ENCODE measurements at places on chromosomes 1 and 21.

DNA sequence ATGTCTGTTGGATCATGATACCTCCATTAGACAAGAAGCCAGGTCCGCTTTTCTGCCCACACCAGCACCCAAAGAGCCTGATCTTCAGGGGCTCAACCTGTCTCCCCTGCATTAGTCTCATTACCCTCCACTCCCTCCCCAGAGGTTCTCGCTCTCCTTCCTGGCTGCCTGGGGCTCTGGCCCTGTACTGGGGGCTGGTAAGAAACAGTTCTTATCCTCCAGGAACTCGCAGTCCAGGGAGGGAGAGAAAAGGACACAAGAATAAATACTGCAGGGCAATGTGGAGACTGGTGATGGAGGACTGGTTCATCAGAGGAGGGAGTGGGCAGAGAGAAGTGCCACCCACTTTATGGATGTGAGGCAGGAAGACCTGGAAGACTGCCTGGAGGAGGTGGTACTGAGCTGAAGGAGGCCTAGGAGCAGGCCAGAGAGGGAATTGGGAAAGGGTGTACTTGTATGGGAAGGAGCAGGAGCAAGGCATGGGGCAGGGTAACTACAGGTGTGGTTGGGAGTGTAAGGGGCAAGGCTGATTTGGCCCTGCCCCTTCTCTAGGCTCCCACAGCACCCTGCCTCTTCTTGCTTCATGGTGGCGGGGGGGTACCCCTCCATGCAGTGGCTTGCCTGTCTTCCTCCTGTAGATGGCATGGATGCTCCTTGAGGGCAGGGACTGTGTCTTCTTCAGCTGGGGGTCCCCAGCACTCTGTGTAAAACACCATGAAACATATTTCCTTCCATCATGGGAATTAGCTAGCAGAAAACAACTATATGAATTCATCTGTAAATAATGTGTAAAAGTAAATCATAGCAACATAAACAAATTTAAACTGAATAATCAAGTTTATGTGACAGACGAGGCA lies 5.0 kb downstream of the LRRC71 start:
- no peak for DNase-seq

- peak; percentile 5 for DNase-seq
Observed at GRCh38 chr1:228321895-228322294, 84.7 kb downstream of the TRIM11 start.

DNA sequence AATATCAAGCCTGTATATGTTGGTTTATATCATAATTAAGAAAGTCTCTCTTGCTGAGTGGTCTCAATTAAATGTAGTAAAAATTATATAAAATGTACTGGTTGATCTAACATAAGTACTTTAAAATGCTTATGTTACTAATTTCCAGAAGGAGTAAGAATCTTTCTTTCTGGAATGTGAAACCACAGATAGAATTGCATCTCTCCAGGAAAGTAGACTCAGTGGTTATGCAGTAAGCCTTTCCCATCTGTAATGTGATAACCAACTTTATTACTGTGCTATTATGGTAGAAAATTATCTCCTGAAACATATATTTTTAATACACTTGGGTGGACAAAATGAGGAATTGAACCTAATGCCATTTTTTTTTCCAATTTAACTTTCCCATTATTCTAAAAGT lies 8.9 kb upstream of the RALGPS2 start:
- no peak for DNase-seq

- no peak for DNase-seq
Observed at GRCh38 chr1:156811168-156811567, 5.5 kb downstream of the SH2D2A start.

DNA sequence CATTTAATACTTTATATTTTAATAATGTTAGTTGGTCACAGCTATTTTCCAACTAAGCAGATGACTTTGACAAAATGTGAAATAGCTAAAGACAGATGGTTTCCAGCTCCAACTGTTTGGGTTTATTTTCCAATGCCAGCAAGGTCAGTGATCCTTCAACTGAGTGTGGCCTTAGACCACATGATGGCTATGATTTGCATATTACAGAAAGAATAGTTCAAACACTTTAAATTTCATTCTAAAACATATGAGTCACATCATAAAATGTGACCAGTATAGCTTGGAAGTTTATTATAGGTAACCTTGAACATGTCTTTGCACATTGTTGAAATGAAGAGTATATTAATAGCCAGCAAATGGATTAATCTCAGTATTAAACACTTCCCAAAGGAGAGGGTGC lies 454.0 kb upstream of the C1orf87 start:
- DNase-seq = no peak

DNA sequence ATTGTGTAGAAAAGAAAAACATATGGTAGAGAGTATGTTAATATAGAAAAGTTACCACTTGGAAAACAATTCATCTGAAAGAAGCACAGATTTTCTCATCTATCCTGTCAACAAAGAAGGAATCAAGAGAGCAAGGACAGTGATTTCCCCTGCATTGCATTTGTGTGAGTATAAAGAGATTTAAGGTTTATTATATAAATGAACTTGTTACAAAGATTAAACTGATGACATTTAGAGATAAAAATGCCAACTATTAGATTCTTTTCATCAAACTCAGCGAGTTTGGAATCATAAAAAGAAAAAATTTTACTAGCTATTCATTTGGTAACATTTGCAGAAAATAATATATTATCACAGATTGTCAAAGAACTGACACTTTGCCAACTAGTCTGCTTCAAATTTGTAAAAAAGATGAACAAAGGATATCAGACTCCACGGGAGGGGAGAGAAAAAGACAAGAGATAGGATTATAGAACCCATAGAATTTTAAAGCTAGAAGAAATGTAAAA lies at the start of gene RGS21:
RGS21 (plus strand) TSS at position 51 of the 509 bp plus-strand sequence. CDS start 26,045 bp downstream, outside the sequence.
- no peak for DNase-seq

DNA sequence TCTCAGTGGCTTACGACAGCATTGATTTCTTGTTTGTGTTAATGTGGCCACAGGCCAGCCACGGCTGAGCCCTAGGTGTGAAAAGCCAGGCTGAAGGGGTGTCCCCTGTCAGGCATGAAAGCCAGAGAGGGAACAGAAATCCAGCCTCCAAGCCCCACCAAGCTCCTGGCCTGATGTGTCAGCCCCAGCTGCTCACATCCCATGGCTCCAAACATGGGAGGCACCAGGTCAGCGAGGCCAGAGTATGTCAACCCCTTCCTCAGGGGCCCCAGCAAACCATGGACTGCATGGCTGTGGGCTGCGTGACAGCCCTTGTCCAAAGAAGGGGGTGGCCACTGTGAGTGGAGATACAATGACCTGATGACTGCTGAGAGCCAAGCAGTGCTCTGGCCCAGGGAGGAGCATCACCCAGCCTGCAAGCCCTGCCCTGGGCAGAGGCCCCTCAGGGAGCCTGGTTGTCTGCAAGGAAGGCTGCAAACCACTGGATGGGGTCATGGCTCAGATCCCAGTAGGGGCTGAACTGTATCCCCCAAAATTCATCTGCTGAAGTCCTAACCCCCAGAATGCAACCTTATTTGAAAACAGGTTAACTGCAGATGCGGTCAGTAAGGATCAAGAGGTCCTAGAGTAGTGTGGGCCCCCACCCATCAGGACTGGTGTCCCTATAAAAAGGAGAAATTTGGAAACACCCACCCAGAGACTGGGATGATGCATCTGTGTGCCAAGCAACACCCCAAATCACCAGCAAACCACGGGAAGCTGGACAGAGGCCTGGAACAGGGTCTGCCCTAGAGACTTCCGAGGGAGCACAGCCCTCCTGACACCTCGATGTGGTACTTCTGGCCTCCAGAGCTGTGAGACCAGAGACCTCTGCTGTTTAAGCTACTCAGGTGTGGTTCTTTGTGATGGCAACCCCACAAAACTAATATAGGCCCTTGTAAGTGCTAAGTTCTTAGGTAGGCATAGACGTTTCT lies 3.3 kb upstream of the MX2 start:
- no peak for DNase-seq

DNA sequence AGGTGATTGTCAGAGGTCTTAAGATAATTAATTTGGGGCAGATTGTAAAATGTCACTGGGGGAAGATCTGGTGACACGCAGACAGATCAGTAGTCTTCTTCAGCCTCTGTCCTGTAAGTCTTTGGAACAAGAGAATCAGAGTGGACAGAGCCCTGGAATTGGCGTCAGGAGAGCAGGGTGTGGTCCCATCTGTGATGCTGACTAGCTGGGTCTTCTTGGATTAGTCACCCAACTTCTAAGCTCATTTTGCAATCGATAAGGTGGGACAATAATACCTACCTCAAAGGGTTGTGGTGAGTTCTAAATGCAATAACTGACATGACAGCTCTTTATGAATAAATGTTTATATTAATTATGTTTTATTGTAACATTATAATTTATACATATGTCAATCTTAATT lies 4.8 kb downstream of the FASLG start:
- no peak for DNase-seq

DNA sequence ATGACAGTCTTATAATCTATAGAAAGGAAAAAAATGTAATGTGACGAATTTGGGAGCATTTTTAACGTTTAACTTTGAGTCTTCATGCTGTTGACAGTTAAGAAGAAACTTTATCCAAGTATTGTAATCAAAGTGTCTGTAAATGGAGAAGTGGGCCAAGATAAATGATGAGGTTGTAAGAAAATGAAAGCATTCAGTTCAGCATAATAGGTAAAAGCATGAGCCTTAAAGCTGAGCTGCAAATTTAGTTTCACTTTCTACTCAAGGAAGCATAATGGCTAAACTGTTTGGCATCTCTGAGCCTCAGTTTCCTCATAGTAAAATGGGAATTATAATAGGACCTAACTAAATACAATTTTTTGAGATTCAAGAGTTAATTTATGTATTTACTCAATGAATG lies 1554.8 kb downstream of the KCNT2 start:
- no peak for DNase-seq

DNA sequence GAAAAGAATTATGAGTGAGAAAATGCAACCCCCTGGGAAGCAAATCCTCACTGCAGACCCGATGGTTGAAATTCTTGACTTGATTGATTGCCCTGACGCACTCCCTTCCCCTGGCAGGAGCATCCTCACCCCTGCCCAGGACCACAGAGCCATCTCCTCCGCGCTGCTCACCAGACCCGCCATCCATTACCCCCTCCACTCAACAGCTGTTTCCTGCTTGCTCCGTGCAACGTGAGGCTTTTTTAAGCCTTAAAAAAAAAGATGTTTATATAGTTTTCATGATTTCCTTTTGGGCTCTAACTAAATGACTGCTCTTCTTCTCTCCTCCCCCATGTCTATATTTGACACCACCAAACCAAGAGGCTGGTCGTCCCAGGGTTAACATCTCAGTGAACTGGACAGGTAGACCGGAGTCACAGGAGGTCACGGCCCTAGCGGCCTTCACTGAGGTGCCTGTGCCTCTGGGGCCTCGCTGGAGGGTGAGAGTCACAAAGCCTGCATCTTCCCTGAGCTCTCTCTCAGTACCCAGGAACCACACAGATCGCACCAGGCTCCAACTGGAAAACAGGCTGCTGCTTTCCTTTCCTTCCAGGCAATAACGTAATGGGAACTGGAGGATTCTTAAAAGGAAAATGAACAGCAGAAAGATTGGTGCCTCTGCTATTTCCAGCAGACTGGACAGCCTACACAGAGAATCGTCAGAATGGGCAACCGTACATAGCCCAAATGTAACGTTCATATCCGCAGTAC lies 49.8 kb downstream of the ZBTB18 start:
- no peak for DNase-seq

DNA sequence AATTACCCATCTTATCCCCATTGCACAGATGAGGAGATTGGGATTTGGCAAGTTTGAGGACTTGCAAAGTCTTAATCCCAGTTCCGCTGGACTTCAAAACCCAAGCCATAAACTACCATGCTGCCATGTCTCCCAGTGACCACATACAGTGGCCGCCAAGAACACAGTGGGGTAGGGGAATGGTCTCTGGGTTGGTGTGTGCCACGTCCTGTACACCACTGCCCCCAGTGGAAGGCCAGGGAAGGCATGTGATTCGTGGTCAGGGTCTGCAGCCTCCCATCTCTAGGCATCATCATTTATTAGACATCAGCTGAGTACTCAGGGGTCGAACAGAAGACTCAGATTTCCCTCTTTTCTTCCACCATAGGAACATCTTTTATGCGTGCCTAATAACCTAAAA lies 76.0 kb downstream of the MAN1C1 start:
- DNase-seq = peak; percentile 46

DNA sequence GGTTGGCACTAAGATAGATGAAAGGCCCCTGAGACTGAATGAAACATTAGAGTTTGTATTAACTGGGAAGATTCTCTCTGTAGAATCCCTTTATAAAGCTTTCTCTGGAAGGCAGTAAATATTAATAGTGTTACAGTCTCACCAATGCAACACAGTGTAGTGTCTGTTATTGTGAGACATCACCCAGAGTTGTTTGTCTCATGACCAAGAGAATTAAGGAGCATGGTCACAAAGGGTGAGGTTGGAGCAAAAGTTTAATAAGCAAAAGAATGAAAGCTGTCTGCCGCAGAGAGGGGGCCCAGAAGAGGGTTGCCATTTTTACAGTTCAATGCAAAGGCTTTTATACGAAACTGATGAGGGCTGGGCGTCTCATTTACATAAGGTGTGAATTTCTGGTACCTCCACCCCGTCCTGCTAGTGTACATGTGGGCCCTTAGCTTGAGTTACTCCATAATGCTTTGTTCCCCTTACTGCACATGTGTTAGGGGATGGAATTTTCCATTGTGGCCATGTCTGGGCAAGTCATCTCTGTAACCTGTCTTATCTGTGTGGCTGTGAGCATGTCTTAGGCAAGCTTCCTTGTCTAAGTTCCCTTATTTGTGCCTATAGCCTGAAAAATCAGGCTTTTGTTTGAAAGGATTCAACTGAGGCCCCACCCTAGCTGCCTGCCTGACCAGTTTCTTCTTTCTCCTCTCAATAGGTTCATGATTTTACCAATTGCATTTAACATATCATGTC lies 184.1 kb downstream of the RASAL2 start:
- DNase-seq = no peak

GRCh38 chr1:94110021-94110761 lies 10.8 kb downstream of the ABCA4 start:
- no peak for DNase-seq

DNA sequence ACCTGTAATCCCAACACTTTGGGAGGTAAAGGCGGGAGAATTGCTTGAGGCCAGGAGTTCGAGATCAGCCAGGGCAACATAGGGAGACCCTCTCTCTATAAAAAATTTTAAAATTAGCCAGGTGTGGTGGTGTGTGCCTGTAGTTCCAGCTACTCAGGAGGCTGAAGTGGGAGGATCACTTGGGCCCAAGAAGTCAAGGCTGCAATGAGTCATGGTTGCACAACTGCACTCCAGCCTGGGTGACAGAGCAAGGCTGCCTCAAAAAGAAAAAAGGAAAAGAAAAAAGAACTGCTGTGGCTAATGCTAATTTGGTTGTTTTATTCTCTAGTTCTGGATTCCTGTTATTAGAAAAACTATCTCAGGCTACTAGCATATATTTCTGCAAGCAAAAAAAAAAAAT lies 29.8 kb downstream of the DBT start:
- no peak for DNase-seq

DNA sequence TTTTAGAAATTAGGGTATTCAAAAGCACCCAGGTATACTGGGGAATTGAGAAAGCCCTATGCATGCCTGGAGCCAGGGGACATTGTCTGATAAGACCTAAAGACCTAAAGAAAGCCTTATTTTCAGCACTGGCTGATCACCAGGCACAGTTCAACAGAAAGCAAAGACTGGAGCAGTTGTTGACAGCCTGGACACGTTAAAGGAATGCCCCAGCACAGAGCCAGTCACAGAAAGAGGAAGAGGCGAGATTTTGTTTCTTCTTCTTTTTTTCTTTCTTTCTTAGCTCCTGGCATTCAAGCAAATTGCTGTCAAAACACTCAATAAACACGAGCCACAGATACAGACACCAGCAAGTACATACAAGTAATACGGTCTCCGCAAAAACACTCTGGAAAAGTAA lies 40.4 kb downstream of the RNF187 start:
- DNase-seq = no peak

GRCh38 chr21:45209046-45209445 lies 78.6 kb downstream of the POFUT2 start:
- no peak for DNase-seq

- no peak for DNase-seq
Observed at GRCh38 chr1:22506130-22506692, 54.6 kb downstream of the ZBTB40 start.
